Cerebellar cortex (tissue), 1 donor: ENCODE measurements at places on chromosomes 11 and 22.

GRCh38 chr22:32515084-32515483, 40.5 kb downstream of the FBXO7 start:
- DNase-seq = no peak

DNA sequence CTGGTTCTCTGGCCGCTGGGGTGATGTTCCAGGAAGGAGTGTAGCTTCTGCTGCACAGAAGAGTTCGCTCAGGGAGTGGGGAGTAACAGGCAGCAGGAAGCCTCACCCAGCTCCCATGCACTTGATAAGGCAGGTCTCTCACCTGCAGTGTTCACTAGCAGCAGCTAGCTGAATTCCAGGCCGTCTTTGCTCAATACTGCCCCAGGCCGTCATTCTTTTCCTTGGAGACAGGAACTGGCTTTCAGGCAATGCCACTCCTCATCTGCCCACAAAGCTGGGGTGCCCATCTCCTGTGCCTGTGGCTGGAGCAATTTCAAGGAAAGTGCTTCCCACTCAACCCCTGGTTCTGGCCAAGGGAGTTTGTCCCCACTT, 66.1 kb downstream of the ARHGAP42 start:
- no peak for DNase-seq

GRCh38 chr11:689625-690024, 5.4 kb downstream of the DEAF1 start:
- DNase-seq = no peak

DNA sequence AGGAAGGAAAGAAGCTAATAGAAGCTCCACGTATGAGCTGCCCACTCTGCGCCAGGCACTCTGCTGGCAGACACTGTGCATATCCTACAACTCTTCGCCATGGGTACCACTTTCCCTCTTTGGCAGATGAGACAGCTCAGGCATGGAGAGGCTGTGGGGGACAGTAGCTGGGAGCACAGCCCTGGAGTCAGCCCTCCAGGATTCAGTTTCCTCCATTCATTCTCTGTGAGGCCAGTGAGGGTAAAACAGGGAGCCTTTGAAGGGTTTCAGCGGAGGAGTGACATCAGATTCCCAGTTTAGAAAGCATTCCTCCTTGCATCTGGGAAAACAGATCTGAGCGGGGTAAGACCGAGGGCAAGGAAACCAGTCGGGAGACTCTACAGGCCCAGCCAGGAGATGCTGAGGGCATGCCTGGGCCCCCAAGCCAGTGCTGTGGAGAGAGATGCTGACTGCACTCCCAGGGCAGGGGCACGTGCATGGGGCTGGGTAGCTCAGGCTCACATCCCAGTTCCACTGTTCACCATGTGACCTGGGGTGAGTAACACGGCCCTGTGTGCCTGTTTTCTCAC, 58.3 kb upstream of the EMID1 start:
- no peak for DNase-seq

DNA sequence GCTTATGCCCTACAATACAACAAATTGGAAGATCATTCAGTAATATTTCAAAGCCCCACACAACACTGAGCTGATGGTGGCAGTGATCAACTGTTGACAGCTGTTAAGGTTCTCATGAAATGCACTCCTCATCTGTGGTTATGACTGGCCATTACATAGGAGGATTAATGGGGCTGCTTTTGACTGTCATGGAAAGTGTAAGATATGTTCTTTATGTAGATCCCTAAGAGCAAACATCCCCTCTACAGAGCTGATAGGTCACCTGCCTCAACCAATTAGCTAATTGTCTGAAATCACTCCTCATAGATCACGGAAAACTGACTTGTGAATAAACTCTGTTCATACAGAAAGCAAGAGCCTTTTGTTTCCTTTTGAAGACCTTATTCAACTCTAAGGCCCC, 78.1 kb downstream of the GAB2 start:
- DNase-seq = no peak

GRCh38 chr11:108927791-108928545, 263.1 kb downstream of the DDX10 start:
- no peak for DNase-seq

DNA sequence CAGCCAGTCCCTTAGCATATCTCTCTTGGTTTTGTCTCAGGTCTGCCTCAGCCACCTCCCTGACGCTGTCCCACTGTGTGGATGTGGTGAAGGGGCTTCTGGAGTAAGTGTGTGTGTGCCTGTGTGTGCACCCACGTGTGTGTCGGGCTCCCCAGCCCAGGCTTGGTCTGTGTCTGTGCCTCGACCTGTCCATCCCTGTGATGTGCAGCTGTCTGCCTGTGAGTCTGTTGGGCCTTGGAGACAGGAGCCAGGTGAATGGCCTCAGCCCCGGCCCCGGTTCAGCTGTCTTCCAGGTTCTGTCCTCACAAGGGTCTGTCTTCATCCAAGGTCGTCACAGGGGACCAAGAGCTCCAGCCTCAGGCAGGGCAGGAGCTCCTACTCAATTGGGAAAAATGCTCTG, 9.8 kb downstream of the ATG16L2 start:
- no peak for DNase-seq

DNA sequence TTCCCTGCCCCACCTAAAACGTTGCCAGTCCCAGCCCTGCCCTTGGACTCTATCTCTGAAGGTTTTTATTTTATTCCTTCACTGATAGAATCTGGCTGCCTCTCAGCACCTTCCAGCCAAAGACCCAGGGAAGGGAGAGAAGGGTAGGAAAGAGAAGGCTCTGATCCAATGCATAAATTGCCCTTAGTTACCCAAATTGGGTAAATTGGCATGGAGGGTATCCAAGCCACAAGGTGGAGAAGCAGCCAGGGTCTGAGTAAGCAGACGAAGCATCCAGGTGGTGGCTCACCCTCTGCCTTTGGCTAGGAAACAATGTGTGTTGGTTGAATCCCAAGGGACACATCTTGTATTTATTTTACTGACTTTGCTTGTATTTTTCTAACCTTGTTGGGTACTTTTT, 89.0 kb downstream of the FEZ1 start:
- peak; percentile 56 for DNase-seq

DNA sequence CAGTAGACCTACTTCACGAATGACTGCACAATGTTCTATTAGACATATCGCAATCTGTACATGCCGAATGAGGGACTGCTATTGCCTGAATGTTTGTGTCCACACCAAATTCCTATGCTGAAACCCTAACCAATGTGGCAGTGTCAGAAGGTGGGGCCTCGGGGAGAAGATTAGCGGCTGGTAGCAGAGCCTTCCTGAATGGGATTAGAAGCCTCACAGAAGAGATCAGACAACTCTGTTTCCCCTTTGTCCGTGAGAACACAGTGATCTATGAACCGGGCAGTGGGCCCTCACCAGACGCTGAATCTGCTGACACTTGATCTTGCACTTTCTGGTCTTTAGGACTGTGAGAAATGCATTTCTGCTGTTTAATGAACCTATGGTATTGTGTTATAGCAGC, 33.1 kb downstream of the LRFN4 start:
- no peak for DNase-seq

DNA sequence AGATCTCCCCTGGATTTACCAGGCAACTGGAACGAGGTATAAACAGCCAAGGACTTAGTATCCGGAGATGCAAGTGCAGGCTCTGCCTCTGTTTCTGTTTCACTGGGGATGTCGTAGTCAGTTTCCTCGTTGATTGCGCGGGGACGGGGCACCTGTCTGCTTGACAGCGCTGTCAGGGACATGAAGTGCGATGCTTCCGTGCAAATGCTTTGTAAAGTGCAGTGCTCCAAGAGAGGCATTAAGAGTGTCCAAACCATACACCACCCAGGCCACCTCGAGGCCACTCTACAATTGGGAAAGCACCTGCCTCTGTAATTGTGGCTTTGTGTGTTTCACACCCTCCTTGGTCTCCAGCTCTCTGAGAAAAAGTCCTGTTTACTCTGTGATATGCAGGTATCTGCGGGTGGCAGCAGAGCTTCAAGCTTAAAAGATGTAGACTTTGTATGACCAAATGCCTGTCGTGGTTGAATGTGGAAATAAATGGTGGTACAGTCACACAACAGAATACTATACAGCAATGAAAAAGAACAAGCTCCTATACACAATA, 18.6 kb upstream of the CD5 start:
- DNase-seq = no peak

DNA sequence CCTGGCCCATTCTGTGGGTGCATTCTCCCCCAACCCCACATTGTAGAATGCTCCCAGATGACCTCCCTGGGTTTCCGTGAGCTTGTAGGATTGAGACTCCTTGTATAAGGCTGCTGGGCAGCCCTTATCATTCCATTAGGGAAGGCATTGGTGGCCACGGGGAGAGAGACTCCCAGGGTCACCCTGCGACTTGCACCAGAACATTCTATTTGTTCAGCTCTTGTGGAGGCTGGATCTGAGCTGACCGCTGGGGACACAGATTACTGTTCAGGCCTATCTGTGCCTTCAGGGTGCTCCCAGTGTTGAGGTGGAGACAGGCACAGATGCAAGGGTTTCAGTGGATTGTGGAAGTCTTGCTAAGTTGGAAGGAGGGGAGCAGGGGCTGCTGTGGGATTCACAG, 17.8 kb downstream of the MICALL1 start:
- DNase-seq = no peak
